ENCODE measurements at places on chromosomes 2 and 18.

GRCh38 chr2:105110295-105110829 lies 72.5 kb downstream of the MRPS9 start:
- no peak for DNase-seq

GRCh38 chr2:117794668-117795067 lies 19.8 kb upstream of the DDX18 start:
- DNase-seq, result no peak

DNA sequence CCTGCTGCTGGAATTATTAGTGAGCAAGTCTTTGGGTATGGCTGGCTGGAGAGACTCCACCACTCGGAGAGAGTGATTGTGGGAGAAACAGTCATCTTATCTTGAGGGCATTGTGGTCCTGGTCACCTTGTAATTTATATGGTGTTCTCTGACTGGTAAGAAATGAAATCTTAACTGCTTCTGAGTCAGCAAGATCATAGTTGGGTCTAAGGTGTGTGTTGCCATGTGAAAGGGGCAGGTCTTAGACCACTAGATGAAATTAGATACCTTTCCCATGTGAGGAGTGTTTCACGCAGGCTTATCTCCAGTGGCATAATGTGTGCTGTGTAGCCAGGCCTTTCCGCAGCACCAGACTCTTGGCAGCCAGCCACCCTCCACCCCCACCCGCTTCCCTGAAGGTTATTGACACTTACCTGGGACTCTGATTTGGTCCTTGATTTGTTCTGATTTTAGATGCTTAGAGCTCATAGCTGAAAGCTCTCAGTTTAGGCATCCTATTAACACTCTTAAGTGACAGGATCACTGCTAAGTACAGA lies 7.7 kb downstream of the MAPRE3 start:
- DNase-seq, result no peak

DNA sequence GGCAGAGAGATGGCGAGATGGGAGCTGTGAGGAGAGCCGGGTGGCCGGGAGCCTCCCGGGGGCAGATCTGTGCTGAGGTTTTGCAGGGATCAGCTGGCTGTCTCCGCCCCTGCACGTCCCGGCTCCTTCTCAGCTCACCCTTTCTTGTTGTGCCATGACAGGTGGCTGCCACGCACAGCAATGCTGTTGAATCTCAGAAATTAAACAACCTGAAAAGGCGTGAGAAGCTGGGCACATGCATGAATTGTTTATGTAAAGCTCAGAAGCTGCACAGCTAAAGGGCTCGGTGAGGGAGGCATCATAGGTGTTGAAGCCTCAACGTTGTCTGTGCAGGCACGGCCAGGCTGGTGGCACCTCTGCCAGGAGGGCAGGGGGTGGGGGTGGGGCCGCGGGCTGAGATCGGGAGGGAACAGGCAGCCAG lies 858 bp upstream of the RTP5 start:
- no peak for DNase-seq

GRCh38 chr18:79617511-79618500 lies 61.8 kb upstream of the CTDP1 start:
- DNase-seq, result no peak

- no peak for DNase-seq
These were observed 249.3 kb downstream of the ERBB4 start for GRCh38 chr2:212289301-212289700.

DNA sequence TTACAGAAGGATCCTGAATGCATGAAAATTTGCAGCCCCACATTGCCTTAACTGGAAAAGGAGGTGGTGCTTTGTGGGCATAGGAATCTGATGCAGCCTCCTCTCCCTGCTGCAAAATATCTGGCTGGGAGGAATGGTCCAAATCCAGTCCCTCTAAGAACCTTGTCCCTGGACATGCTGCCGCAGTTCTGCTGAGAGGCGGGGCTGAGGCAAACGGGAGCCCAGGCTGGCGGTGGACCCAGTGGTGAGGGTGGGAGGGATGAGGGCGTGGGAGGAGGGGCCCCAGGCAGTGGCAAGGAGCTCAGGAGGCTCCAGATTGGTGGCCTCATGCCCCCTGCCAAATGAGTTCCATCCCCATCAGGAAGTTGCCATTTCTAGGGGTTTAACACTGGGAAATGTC lies 36.2 kb downstream of the ZAP70 start:
- DNase-seq, result no peak

All from HuH-7 (cell line).